Left renal pelvis (tissue), 4 donors: ENCODE measurements at places on chromosomes 1 and 21. TPM values are rescaled to one million over a fixed set of nuclear protein-coding genes. Genes with fewer than 3 reads are reported as not detected.

The SPATA21 gene
- 0.15 TPM for polyA plus RNA-seq

DNA sequence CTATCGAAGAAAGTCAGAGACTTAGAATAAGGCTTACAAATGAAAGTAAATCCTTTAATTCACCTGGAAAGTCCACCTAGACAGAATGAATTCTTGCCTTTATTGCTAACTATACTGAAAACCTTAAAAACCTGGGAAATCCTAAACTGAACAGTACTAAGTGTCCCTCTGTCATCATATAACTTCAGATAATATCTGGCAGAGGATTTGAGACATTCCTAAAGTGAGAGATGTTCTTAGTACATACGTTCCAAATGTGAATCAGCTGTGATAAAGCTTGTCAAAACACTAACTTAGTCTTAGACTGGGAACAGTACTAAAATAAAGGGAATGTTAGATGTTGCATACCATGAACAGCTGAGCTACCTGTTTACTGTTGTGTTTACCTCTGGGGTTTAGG, 121.7 kb downstream of the TNFSF18 start:
- DNase-seq = no peak

DNA sequence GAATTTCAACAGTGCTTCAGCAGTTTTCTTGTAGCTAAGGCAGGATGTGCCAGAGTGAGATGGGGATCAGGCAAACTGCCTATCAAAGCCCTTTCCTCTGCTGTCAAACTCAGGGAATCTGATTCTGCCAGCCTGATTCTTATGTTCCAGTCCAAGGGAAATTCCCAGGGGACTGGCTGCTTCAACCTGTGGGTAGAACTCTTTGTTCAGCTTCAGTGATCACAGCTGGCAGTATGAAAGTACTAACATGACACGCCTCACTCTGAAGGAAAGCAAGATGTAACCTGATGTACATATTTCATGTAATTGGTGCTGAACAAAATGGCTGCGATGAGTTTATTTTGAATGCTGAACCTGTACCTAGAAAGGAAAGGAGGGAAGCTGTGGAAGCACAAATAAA, 40.1 kb upstream of the SLC5A9 start:
- DNase-seq = no peak

DNA sequence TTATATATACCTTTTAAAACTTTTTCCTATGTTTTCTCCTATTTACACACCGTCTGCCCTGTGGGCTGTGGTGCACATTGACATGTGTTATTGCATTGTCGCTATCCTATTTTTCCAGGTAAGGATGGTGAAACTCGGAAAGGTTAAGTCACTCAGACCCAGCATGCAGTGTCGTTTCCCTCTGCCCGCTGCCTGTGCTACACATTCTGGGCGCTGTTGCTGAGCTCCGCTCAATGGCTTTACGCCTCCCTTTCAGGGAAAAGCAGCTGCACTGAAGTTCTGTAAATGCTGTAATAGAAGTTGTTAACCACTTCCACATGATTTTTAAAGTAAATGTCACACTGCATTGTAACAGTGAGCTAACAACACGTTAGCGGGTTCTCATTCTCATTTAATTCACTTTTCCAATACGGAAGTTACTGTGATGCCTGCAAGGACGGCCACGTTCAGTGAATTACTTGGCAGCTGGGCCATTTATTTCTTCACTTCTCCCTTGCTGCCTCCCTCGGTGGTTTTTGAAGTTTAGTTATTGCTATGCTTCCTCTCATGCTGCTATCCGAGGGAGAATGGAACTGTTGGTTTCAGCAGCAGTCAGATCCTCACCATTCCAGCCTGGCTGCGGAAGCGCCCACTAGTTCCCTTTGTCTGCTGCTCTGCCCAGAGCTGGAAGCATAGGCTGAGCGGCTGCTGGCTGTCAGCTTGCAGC, 288.7 kb downstream of the SPATA17 start:
- DNase-seq = no peak

- no peak for DNase-seq
These were observed 1.6 kb upstream of the AJAP1 start for GRCh38 chr1:4652631-4653327.

The PTGFR gene
- 0.66 TPM for polyA plus RNA-seq

GRCh38 chr1:152954436-152954835, 7.4 kb downstream of the SPRR5 start:
- DNase-seq = no peak
